Dorsolateral prefrontal cortex (tissue), 122 donors: ENCODE measurements at places on chromosomes 6 and 20. TPM values are rescaled to one million over a fixed set of nuclear protein-coding genes. Genes with fewer than 3 reads are reported as not detected.

DNA sequence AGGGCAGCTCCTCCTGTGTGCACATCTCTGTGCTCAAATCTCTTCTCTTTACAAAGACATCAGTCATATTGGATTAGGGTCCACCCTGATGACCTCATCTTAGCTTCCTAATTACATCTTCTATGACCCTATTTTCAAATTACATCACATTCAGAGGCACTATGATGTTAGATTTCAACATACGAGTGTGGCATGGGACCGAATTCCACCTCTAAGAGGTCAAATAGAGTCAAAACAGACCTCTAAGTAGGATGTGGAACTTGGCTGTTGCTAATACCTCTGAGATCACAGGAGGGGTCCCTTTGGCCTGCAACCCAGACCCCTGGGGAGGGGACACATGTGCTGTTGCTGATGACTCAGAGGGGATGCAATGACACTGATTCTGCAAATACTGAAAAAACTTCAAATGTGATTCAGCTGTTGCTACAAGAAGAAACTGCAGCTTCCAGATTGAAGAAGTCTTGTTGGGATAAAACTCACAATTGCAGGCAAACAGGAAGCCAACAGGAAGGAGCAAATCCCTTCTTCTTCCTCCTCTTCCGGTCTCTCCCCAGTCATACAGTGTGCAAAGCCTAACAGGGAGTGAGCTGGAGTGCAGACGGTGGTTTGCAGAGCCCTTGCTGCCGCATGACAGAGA, 216.2 kb downstream of the MYLK4 start:
- DNase-seq: no peak

Gene APCDD1L
- not detected for total RNA-seq

DNA sequence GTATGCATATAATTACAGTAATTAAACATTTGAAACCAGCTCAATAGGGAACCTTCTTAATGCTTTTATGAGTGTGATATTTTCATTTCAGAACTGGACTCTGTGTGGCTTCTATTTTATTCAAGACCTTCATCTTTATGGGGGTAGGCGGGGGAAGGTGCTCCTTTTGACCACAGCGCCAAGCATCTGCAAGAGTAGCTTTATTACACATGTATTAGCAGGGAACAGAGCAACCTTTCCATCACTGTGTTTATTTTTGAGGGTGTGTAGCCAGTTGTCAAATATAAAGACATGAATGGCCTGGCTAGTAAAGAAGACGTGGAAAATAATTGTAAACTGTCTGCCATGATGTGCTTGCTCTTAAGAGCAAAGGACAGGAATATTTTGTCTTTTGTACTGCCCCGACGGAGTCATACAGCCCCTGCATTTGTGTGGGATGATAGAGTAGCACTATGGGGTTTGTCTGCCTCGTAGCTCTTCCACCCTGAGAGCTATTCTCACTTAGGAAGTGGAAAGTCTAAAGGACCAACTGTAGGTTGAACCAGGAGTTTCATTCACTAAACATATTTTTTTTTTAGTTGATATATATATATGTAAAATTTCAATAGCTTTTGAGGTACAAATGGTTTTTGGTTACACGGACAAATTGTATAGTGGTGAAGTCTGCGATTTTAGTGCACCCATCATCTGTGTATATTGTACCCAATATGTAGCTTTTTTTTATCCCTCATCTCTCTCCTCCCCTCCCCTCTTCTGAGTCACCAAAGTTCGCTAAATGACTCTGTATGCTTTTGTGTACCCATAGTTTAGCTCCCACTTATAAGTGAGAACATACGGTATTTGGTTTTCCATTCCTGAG, 91.2 kb downstream of the CARMIL1 start:
- DNase-seq: no peak

Gene BPIFB3
- total RNA-seq: not detected

DNA sequence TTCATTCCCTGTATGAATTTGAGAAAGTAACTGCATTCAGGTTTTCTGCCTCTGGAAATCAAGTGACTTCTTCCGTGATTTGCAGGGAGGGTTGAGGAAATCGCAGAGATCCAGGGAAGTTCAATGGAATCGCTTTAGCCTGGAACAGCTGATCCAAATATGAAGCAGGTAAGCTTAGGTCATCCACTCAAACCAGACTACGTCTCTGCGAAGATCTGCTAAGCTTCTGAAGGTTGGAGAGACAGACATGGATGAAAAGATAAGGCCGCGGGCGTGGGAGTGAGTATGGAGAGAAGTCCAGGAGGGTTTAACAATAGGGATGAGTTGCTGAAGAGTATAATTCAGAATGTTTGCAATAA, 34.2 kb upstream of the BTN3A2 start:
- no peak for DNase-seq
